ENCODE measurements at places on chromosomes 7 and 10.

DNA sequence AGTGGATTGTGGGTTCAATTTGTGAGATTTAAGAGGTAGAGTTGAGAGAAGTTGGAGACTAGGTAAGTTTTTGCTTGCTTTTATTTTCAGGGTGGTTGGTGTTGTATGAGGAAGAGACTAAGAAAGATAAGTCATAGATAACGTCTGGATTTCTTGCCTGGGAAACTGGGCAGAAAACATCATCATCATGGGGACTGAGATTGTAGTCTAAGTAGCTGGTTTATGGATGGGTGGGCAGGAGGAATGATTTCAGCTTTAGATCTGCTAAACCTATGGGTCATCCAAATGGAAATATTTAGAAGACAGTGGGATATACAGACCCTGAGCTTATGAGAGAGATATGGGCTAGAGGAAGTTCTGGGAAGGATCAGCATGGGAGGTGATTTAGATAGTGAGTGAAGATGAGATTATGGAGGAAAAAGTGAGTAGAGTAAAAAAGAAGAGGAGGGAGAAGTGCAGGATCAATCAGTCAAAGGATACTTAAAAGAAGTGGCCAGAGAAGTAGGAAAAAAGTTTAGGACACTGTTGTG, 169.8 kb downstream of the WNT2 start:
- no peak for DNase-seq

GRCh38 chr7:138918756-138919155, 62.4 kb downstream of the KIAA1549 start:
- no peak for DNase-seq

DNA sequence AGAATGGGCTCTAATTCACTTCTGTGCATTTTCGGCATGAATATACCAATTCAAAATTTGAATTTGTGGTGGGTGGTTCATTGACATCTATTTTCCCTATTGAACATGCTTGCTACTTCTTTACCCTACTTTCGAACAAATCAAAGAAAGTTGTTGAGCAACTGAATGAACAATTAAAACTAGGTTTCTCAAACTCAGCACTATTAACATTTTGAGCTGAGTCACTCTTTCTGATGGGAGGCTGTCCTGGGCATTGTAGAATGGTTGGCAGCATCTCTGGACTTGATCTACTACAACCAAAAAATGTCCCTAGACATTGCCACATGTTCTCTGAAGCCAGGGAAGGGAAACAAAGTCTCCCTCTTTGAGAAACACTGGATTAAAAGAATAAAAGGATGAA, 116.7 kb downstream of the COL28A1 start:
- no peak for DNase-seq

DNA sequence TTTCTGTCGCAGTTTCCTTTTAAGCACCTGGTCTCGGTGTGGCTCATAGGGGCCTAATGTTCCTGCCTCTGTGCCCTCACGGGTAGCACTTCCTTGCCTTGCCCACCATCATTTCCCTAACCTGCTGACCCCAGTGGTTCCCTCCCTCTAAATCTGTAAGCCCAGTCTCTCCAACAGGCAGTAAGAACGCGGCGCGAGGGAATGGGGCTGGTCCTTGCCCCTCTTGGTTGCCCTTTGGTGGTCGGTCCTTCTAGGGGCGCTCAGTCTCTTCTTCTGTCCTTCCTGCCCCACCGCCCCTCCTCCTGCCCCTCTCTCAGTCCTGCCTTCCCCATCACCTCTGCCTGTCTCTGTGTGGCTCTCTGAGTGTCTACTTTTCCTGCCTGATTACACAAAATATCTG, 21.2 kb downstream of the EMX2 start:
- DNase-seq, result no peak

DNA sequence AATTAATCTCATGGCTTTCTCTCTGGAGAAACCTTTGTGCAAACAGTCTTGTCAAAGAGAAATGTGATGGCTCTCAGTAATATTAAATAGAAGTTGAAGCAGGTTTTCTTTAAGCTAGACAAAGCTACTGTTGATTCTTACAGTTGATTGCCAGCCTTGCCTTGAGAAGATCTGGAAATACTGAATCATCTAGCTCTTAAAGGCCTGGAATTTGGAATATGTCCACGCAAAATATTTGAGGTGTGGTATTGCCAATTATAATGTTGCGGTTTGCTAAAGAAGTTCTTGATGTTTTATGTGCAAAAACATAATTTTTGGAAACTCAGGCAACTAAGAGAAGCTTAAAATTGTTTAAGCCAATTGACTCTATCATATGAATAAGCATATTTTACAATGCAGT, 371.9 kb downstream of the PHF14 start:
- no peak for DNase-seq

- no peak for DNase-seq
Measured at GRCh38 chr7:24936121-24936824, 43.7 kb downstream of the OSBPL3 start.

DNA sequence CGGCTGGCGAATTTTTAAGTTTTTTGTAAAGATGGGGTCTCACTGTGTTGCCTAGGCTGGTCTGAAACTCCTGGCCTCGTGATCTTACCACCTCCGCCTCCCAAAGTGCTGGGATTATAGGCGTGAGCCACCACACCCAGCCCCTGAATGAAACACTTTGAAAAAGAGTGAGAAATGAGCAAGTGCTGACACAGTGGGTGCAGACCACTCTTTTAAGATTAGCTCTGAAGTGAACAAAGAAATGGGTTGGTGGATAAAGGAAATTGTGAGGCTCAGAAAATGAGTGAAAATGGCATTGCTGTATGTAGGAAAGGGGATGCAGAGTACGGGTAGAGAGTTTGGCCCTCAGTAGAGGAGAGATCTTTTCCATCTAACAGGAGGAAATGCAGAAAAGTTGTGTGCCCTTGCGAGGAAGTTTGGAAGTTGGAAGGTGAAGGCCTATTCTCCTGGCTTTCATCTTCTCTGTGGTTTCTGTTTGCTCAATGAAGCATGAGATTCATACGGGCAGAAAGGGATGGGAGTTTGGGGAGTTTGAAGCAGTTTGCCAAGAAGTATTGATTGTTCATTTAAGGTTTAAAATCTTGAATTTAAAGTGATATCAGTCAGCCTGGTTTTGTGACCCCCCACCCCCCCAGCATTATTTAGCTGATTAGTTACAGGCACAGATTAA, 11.0 kb downstream of the MAPK8 start:
- DNase-seq, result no peak

DNA sequence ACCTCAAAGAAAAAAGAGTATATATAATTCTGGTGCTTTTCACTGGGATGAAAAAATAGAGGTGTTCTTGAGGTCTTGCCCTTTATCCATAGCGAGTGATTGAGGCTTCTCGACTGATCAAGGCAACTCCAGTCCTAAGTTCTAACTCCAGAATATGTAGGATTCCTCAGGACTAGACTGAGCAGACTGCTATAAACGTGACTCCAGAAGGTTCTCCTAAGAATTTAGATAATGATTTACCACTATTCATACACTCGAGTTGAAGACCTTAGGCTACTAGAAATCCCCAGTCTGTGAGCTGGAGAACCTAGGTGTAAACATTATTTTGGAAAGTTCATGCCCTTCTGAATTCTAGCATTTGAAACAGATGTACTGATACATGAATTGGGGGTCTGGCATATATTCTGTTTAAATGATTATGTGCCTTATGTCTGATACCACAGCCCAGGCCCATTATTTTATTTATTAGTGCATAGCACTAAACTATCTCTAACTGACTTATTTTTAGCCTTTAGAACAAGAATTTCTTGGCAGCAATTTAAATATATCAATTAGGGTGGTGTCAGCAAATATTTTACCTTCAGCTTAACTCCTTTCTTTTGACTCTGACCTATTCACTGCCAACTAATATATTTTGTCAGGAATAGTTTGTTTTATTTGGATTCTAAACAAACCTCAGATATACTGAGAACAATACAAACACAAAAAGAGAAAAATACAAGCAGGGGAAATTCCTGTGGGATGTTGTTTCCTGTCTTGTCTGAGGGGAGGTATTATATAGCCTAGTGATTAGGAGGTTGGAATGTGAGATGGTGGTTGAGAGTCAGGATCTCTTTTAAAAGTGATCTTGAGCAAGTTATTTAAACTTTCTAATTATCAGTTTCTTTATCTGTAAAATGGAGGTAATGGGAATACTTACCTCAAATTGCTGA, 75.8 kb downstream of the PODXL start:
- DNase-seq, result no peak

DNA sequence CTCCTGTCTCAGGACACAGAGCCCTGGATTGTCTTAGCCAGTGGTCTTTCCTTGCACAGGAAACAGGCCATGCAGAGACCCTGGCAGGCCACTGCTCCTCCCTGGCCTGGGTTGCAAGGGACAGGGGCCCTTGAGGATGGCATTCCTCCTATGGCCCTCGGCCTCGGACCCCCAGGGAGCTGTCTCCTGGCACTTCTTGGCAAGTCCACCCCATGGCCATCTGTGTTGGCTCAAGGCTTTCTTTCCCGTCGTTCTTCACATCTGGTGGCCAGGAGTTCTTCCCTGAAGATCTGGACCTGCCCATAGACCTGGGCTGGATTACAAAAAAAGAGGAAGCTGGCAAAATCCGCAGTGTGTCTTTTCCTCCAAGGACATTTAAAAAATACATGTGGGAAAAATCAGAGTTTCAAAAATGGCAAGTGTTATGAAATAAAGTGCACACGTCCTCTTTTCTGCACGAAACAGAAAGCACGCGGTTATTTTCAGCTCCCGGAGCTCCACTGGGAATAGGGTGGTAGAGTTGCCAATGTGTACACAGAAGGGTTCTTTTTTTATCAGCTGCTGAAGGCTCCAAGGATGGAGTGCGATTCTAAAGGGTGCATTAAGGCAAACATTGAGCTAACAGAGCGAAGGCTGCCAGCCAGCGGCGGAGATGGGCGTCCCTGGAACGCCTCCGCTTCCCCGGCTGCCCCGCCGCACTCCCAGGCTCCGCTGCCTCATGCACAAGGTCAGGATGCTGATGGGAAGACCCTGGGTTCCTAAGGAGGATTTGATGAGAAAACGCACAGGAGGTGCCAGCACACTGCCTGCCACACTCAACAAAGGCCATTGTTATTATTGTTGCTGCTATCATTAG, 62.8 kb upstream of the FAM20C start:
- DNase-seq, result no peak

DNA sequence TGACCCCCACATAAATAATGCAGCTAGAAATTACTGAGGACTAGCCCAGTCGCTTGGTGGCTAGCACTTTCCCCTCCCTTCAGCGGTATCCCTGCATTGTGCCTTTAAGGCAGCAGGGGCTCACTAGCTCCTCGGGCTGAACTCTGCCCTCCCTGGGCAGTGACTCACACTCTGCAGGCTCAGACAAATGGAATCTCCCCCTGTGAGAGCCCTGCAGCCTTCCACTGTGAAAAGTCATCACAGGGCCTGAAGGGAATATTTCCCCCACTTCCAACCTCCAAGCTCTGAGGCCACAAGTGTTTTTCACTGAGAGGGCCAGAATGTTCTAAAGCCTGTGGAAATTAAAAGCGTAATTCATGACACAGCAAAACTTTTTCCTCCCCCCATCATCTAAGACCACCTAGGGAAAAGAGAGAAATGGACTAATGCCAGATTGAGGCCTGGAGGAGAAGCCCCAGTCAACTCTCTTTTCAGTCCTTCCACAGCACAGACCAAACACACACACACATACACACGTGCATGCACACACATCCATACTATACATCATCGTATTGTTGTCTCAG, 93.6 kb upstream of the COL1A2 start:
- DNase-seq, result no peak

DNA sequence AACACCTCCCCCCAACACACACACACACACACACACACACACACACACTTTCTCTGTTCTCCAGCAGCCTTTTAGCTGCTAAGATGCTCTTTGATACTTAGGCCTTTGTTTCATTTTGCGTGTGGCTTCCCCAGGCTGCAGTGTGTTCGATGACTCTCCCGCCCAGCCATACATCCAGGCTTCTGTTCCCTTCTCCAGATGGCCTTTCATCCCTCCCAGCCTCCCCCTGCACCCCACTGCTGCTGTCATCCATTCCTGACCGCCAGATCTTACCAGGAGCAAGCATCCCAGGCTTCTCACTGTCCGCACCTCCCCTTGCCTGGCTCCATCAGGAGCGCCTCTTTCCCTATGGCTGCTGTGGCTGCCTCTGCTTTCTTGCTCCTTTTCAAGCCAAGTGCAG, 77.8 kb upstream of the PPIF start:
- no peak for DNase-seq

DNA sequence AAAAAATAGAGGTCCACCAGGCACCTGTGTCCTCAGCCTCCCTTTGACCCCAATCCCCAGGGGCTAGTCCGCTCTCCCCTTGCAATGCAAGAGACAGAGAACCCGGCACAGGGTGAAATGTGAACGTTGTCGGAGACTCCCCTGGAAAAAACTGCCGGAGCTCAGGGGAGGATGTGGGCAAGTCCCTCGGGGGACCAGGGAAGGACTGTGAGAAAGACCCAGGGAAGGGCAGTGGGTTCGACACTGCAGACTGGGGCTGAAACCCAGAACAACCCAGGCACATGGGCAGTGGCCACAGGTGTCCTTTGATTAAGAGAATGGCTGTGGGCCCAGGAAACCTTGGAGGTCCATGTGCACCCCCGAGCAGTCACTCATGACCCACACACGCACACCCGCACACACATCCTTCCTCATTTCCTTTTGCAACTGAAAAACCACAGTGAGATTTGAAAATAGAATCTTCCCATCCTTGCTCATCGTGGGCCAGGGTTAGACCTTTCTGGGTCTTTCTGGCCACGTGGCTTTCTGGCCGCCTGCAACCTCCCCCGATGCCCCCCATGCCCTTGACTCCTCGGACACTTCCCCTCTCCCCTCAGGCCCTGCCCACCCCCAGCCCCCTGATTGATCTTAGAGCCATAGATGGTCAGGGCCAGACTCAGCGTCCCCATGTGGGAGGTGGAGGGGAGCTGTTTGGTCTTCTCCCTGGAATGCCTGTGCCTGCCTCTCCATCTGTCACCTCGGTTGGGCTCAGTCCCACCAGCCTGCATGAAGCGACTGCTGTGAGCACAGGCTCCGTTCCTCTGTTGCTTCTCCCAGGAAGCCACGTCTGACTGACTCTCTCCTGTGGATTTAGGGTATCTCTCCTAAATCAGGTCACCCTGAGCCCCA, 7.9 kb downstream of the LAT2 start:
- no peak for DNase-seq

DNA sequence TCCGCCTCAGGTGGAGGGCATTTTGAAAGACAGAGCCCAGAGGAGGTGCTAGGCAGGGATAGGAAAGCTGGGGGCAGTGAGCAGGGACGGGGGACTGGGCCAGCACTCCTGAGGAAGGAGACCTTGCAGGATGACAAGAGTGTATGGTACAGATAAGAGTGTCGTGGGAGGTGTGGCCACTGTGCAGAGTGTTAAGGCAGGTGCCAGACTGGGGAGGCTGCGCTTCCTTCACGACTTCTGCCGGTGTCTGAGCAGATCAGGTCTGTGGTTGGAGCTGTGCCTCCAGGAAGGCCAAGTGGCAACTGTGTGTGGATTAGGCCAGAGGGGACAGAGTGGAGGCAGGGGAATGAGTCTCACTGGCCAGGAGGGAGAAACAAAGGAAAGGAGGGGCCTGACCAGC, 161.7 kb downstream of the HIBADH start:
- no peak for DNase-seq

- peak; percentile 58 for DNase-seq
Measured at GRCh38 chr7:137656227-137656849, 190.4 kb downstream of the DGKI start.

GRCh38 chr7:39105720-39106119, 128.0 kb downstream of the POU6F2 start:
- no peak for DNase-seq

Data from stimulated activated CD4-positive, alpha-beta T cell treated with anti-CD3 and anti-CD28 coated beads, Interleukin-4, amount 100 ng/mL, for 1 hour (primary cell).